RKO (cell line): ENCODE measurements at places on chromosomes 5 and 9.

- peak; percentile 11 for DNase-seq
These were observed 76.4 kb upstream of the RARS1 start for GRCh38 chr5:168409591-168410458.

- no peak for DNase-seq
These were observed 6.0 kb downstream of the BRD3 start for GRCh38 chr9:134061688-134062371.

DNA sequence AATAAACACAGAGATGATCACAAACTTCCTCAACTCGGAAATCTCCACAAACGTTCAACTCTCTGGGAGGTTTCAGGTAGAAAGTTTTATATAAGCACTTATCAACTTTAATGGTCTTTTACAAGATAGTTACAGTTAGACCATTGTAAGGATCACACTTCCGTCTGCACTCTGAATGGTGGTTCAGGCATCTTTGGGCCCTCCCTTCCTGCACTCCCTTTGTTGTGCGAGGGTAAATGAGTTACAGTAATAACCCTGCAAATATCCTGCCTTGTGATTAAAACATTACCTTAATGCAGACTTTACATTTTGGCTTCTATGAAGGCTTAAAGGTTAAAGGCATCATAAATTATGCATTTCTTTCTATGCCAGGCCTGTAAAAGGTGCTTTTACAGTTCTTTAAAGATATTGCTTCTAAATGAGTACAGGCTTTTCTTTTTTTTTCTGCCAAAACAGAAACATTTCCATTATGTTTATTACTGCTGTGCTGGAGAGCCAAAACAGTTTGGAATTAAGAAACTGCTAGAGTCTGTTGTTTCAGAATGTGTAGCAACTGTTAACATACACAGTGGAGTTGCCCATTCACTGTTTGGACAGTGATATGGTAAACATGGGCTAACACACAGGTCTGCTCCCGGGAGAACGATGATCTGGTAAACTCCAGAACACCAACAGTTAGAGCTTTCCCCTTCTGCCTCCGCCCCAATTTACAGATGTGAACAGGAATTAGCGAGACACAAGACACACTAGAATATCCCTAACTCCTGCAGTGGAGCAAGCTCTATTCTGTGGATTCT is 1.1 kb downstream of the PRUNE2 start:
- no peak for DNase-seq

- no peak for DNase-seq
These were observed 53.0 kb downstream of the NIM1K start for GRCh38 chr5:43244823-43245565.

- no peak for DNase-seq
These were observed 17.9 kb downstream of the CSF1R start for GRCh38 chr5:150068472-150068871.

- DNase-seq: no peak
These were observed 169.3 kb downstream of the FGF18 start for GRCh38 chr5:171588790-171589189.

GRCh38 chr5:96372726-96373380 is 60.2 kb downstream of the PCSK1 start:
- DNase-seq: no peak

GRCh38 chr9:105255421-105255820 is 11.0 kb downstream of the SLC44A1 start:
- DNase-seq: no peak

- DNase-seq: no peak
These were observed 1083.0 kb downstream of the CDH9 start for GRCh38 chr5:25955337-25955736.

GRCh38 chr5:39167141-39167971 is 52.0 kb downstream of the FYB1 start:
- no peak for DNase-seq

- DNase-seq: peak; percentile 23
These were observed 49.0 kb upstream of the DPYSL3 start for GRCh38 chr5:147558826-147559225.

DNA sequence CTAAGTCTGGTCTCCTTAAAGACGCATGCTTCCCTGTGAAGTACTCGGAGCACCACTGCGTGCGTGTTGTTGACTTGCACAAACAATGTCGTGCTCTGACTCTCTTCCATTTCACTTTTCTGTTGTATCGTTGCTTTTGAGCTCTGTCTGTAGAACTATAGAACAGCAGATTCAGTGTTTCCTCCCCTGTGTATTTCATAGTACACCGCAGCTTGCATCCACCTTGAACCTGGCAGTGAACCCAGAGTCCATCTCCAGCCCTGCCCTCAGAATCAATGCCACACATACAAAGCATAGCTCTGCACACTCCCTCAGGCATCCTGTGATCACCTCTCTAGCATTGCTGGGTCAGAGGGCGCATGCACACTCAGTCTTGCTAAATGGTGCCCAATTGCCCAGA is 37.2 kb upstream of the ADAMTS2 start:
- no peak for DNase-seq

- no peak for DNase-seq
These were observed 322.2 kb upstream of the GRIA1 start for GRCh38 chr5:153168241-153168640.

DNA sequence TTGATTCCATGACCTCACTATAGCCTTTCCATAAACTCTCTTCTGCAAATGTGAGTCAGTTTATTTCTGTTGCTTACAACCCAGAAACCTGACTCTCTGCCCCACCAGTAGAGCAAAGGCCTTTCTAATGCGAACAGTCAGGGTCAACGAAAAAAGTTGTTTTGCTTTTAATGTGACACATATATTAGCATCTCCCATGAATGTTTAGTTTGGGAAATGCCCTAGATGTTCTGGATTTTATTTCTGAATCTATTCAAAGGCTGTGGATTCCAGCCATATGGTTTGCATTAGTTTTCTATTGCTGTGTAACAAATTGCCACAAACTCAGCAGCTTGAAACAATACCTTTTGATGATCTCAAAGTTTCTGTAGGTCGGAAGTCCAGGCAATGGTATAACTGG is 193.5 kb downstream of the GNA14 start:
- DNase-seq: no peak

GRCh38 chr5:54580997-54581811 is 63.6 kb downstream of the SNX18 start:
- no peak for DNase-seq

- no peak for DNase-seq
These were observed 5.8 kb upstream of the PPARGC1B start for GRCh38 chr5:149724130-149724840.

DNA sequence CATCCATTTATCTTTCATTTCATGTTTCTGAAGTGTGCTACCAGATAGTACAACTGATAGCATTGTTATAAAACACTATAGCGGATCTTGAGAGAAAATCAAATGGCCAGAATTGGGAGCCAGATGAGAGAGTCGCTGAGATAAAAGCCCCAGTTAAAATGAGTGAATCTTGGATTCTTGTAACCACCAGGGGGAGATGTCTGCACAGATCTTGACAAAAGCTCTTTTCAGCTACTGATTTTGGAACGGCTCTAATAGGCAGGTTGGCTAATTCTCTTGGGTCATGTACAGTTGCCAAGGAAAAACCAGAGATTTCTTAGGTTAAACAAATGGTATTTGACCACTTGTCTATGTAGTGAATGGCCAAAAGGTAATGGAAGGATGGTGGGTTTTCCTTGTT is 21.7 kb downstream of the F2RL2 start:
- peak; percentile 72 for DNase-seq

GRCh38 chr9:7591501-7591900 is 208.1 kb downstream of the DMAC1 start:
- DNase-seq: no peak

GRCh38 chr5:1731091-1731639 is 68.5 kb downstream of the MRPL36 start:
- no peak for DNase-seq

DNA sequence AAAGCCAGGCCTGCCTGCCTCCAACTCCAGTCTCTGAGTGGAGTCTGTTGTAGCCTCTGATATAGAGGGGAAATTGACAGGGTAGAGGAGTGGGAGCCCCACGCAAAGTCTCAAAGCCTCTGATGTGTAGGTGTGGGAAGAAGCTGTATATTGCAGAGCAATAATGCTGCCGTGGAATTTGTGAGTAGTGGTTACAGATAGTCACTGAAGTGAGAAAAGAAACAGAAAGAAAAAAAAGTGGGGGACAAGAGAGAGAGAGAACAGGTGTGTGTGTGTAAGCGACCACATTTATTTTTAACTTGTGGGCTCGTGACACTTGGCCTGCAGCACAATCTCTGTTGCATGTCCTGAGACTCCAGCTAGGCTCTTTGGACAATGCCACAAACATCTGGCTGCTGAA is 227.8 kb downstream of the NSG2 start:
- DNase-seq: no peak

GRCh38 chr5:172339264-172340180 is 56.0 kb upstream of the UBTD2 start:
- DNase-seq: no peak

DNA sequence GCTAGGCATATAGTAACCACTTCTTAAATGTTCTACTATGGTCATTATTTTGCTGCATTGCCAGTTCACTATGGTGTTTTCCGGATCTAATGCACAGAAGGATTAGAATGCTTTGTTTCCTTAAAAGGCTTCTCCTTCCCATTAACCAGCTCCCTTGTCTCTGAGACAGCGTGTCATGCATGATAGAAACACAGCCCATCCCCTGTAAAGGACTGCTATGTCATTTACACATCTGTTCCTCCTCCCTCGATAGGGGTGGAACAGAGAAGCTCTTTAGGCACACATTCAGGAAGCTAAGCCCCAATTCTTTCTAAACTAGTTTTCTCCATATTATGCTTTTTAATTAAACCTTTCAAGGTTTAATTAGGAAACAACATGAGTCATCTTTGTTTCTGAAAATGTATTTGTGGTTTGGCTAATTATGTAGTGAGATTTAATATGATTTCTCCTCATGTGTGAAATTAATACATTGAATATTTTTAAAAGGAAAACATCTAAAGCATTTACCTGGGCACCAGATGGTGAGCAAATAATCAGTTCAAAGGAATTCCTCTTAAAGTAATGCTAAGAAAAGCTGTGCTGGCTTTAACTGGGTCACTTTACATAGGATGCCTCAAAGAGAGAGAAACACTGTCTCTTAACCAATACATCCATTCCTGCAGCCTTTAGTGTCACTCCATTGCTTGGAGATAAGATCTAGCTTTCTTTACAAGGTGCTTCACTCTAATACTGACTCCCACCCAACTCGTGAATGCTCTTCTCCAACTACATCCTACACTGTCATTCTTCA is 133.3 kb upstream of the PPP1R2B start:
- no peak for DNase-seq

DNA sequence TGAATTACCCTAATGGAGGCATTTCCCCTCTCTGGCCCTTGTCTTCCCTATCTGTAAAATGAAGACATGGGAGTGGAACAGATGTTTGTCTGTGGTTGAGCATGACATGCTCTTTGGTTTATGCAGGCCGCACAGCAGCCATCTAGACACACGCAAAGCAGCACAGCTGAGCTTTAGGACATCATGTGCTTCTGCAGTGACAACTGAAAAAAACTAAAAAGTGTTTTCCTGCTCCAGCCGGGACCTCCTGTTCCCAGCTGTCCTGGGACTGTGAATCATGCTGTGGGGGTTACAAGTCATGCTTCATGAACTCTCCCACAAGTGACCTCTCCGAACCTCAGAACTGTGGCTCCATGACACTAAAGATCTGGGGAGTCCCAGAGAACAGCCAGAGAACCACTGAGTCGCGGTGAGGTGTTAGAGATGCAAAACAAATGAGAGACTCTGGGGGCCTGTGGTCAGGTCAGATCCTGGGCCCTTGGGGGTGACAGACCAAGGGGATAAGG is 1.7 kb downstream of the SMIM3 start:
- peak; percentile 51 for DNase-seq

DNA sequence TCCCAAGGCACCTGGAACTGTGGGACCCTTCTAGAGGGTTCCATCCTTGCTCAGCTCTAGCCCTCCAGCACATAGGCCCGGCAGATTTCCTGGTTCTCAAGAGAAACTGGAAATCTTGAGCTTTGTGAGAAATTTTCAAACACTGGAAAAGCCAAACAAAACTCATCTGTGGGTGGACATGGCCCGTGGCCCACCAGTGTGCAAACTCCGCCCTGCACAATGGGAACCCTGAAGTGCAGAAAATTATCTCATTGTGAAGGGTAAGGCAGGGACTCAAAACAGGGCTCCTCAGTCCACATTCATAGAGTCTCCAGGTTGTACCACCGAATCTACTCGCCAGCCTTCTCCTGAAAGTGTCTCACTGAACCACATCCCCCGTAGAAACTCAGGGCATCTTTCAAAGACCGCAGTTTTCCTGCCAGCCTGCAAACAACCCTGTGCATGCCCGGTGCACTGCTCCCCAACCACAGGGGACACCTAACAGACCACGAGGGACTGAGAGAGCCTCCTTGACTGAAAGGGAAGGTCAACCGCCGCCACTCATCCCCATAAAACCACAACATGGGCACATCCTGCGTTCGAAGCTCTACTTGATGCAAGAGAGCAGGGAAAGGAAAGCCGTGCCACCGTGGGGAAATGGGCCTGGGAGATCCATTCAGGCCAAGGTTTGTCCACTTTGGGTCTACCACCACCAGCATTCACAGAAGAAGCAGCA is 18.1 kb downstream of the ADAMTS2 start:
- no peak for DNase-seq

- no peak for DNase-seq
These were observed 347.2 kb downstream of the EFNA5 start for GRCh38 chr5:107323536-107323935.

GRCh38 chr9:7910426-7911020 is 110.9 kb upstream of the DMAC1 start:
- no peak for DNase-seq

- DNase-seq: no peak
These were observed 2.5 kb downstream of the IRX2 start for GRCh38 chr5:2748861-2749513.

DNA sequence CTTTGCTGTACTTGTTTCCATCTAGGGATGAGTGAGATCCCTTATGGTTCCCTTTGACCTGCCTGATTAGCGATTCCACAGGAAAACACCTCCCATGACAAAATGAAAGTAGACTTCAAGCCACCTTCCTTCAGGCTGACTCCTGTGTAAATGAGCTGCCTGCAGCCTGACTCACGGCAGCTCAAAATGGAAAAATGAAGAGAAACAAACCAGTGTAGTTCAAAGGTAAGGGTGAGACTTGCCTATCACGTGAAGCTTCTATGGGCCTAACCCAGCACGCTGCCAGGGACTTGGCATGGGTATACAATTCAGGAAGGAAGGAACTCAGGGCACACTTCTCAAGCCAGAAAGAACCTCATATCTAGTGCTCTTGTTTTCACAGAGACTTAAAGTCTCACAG is 110.1 kb upstream of the LRRTM2 start:
- no peak for DNase-seq

GRCh38 chr5:73900566-73900965 is 274.6 kb downstream of the ARHGEF28 start:
- DNase-seq: no peak

- DNase-seq: no peak
These were observed 28.5 kb downstream of the AOPEP start for GRCh38 chr9:94754976-94755475.

GRCh38 chr5:106393276-106393675 is 1277.5 kb downstream of the EFNA5 start:
- DNase-seq: no peak

- no peak for DNase-seq
These were observed 30.4 kb downstream of the NUDT12 start for GRCh38 chr5:103532086-103532734.
